ENCODE measurements at places on chromosomes 4 and X.

GRCh38 chrX:137151403-137151802 lies 117.6 kb upstream of the GPR101 start:
- no peak for DNase-seq

GRCh38 chr4:47972181-47972580 lies 44.3 kb downstream of the CNGA1 start:
- DNase-seq: no peak

GRCh38 chr4:127523369-127523768 lies 109.4 kb upstream of the INTU start:
- no peak for DNase-seq

DNA sequence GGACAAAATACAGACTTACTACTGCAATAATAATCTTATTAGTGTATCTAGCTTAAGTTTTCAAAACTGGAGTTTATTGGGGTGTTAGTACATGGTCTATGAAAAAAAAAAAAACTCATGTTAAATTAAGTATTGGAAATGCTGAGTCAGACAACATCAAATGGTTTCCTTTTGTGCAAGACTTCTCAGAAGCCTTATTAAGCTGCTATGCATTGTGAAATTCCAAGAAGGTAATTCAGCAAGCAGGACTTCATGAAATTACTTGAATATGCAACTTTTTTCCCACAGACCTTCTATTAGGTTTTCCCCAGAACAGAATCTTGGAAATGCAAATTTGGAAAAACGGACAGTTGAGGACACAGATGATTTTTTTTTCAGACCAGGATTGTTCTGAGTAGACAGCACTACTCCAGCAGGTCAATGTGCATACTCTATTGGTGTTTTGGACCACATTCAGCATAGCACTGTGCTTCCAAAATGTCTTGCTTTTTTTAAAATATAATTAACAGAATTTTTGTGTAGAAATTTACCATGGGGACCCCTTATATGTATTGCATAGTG lies 568.8 kb upstream of the TENM3 start:
- no peak for DNase-seq

DNA sequence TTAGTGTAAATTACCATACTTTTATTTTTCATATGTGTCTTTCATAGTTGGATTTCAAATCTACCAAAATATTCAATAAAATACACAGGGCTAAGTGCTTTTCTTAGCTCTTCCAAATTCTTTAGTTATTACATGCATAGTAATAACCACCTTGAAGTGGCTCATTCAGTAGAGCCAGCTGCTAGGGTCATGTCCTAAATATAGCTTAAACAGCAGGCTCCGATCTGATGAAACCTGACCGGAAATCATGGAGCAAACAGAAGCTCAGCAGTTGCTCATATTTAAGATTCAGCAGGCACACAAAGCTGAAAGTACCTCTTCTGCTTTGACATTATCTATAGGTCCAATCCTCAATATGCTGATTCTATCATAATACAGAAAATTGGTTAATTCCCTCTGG lies 1470.4 kb downstream of the ADGRL3 start:
- DNase-seq: no peak

DNA sequence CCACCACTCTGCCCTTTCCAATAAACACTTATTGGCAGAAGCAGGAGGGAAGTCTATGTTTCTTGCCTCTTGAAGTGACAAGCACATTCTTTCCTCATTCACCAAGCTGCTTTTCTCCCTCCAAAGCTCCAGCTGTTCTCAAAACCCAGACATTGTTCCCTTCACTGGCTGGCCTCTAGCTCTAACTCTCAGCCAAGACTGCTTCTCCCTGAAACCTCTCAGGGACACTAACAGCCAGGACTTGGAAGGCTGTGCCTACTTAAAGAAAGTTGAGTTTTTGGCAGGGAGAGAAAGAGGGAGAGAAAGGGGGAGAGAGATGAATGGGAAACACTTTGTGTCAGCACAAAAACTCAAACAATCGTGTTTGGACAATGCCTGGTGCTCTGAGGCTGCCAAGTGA lies 99.5 kb downstream of the COX18 start:
- peak; percentile 15 for DNase-seq

DNA sequence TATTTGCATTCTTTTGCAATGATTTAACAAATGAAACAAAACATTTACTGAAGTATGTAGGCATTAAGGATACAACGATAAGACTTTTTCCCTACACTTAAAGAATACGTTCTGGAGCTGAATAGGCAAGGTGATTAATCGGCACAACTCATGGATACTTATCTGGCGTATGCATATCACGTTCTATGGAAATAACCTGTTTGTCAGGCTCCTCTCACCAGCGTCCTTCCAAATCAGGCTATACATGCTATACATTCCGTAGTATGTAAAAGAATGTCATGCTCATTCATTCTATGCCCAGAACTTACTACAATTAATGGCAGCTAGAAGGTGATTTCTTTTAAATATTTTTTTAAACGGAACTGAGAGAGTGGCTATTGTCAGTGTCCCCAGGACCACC lies 25.6 kb upstream of the TCEANC start:
- no peak for DNase-seq

- DNase-seq: no peak
These were observed 73.8 kb downstream of the KDM6A start for GRCh38 chrX:44946771-44947170.

DNA sequence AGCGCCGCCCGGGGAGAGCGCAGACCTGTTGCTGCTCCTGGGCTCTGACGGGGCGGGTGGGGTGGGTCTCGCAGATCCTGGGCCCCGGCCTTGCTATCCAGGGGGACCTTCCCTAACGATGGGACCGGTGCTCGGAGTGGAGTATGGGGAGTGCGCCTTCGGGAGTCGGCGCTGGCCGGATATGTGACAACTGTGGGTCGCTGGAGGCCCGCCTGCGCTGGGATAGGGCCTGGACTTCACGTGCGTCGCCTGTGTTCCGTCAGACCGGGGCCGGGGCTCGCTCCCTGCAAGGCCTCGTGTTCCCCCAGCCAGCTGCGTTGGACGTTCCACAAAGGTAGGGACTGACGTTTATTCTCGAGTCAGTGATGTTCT lies 1.3 kb downstream of the TBL1X start:
- DNase-seq: peak; percentile 42

DNA sequence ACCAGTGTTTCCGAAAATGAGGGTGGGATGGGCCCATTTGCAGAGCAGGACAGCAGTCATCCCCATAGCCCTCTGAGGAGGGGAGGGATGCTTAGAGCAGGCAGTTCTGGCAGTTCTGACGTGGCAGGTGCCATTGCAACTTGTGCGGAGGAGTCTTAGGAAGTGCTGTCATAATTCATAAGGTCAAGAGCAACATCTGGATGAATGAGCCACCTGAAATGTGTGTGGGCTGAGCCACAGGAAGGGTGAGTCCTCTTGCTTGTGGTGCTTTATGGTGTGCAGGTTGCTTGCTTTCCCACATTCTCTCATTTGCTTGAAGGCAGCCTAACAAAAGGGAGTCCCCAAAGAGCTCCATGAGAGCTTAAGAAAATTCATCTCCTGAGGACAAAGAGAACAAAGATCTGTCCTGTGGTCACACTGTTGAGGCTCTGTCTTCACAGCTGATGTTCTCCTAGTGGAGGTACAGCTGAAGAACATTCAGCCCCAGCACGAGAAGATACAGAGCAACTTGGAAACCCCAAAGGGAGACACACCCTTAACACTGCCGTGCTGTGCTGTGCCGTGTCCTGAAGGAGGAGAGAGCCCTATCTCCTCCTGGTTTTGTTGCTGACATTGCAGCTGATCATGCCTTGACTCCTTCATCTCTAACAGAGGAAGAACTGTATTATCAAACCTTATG lies 60.3 kb downstream of the DLG3 start:
- no peak for DNase-seq

DNA sequence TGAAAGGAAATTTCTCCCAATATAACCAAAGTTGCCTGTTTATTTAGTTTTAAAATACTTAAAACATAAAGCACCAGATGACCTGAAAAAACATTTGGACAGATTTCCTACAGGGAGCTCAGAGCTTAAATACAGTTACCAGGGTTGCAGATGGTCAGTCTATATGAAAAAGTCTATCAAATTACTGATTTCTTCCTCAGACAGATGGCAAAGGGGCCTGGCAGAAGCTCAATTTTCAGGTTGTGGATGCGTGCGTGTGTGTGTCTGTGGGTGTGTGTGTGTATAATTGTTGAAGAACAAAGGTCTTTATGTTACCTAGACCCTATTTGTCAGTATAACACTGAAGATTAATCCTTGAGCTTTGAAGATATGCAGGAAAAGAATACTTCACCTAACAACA lies 169.4 kb downstream of the MAD2L1 start:
- DNase-seq: no peak

- DNase-seq: no peak
These were observed 42.9 kb upstream of the PROM1 start for GRCh38 chr4:16126714-16127113.

GRCh38 chr4:40178672-40179071 lies 18.2 kb upstream of the RHOH start:
- no peak for DNase-seq

- no peak for DNase-seq
These were observed 320.8 kb downstream of the ADAM29 start for GRCh38 chr4:175238827-175239517.

- no peak for DNase-seq
These were observed 26.9 kb downstream of the IGSF1 start for GRCh38 chrX:131262200-131262599.

- peak; percentile 21 for DNase-seq
These were observed 374.7 kb downstream of the ANKRD50 start for GRCh38 chr4:124337874-124338273.

- DNase-seq: no peak
These were observed 3.6 kb upstream of the LEF1 start for GRCh38 chr4:108172231-108172752.

- DNase-seq: no peak
These were observed 127.8 kb downstream of the DDX53 start for GRCh38 chrX:23127586-23127985.

GRCh38 chr4:144646523-144647094 lies 653 bp downstream of the HHIP start:
- peak; percentile 50 for DNase-seq

DNA sequence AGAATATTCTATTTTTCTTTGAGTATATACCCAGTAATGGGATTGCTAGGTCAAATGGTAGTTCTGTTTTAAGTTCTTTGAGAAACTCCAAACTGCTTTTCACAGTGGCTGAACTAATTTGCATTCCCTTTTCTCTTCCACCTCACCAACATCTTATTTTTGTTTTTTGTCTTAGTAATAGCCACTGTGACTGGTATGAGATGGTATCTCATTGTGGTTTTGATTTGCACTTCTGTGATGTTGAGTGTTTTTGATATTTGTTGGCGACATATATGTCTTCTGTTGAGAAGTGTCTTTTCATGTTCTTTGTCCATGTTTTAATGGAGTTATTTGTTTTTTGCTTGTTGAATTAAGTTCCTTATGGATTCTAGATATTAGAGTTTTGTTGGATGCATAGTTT lies 24.4 kb downstream of the AIMP1 start:
- no peak for DNase-seq

- DNase-seq: no peak
These were observed 44.1 kb upstream of the SPANXD start for GRCh38 chrX:141742666-141743065.

- DNase-seq: no peak
These were observed 33.0 kb downstream of the SNCA start for GRCh38 chr4:89803915-89804314.

DNA sequence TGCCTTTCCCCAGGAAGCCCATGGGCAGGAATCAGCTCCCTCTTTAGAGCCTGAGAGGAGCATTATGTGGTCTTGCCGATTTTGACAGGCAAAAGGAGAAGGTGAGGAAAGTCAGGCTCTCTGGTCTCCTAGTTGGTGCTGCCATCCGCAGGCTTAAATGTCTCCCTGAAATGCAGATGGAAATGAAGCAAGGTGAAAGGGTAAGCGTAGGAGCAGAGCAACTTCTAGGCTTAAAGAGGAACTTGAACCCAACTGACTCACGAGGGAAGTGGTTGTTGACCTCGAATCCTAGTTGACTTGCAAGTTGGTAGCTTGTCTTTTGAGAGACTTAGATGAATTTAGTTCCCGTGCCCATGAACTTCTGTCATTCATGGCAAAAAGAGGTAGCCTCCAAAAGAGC lies 205.9 kb downstream of the PTTG2 start:
- no peak for DNase-seq

GRCh38 chrX:7062276-7062675 lies 85.2 kb upstream of the STS start:
- DNase-seq: no peak

DNA sequence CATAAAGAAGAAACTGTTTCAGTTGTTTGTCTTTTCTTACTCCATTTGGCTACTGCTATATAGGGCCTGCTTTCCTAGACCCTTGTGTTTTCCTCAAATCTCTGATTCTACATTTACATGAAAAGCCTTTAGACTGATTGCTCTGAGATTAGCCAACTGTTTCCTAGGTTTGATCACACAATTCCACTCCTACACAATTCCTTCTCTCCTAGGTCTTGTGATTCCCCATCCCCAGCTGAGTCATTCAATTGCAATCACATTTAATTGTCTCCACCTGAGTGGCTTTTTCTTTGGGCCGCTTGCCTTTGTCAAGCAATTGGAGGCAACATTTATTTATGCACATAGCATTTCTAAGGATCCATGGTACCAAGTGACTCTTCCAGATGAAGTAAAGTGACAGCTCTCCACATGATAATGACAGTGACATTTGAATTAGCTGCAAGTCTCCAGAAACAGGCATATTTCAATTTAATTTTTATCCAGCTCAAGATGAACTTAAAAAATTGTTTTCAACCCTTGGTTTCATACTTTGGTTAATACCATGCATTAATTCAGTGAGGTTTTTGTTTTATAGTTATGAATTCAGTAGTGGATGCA lies 35.8 kb downstream of the ATXN3L start:
- peak; percentile 40 for DNase-seq

GRCh38 chr4:123617791-123618190 lies 221.2 kb downstream of the SPRY1 start:
- DNase-seq: no peak

DNA sequence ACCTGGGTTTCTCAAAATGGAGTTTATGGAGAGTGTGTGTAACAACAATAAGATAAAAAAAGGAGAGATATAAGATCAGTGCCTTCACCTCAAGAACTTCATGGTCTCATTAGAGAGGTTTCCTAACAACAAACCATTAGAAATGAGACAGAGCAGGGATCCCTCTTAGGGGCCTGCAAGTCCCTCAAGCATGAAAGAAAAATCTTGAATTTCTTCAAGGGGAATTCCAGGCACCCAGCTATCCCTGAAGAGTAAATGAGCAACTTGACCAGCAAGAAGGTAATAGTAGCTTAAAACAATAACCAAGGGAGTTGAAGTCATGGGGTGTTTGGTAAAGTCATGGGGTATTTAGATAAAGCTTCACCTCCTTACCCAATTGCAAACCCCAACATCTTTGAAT lies 49.7 kb upstream of the TLR3 start:
- no peak for DNase-seq

- DNase-seq: peak; percentile 27
These were observed 82.3 kb downstream of the PRSS12 start for GRCh38 chr4:118270492-118270891.

DNA sequence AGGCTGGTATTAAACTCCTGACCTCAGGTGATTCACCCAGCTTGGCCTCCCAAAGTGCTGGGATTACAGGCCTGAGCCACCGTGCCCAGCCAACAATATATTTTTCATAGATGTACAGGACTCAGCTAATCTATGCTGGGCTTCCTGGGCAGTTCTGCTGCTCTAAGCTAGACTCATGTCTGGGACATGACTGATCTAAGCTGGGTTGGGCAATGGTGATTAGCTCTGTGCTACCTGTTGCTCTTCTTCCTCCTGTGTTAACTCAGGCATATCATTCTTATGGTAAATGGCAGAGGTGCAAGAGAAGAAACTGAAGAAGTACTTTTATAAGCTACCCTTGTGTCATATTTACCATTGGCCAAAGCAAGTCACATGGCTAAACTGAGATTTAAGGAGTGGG lies 11.4 kb upstream of the SUPT20HL2 start:
- DNase-seq: no peak

GRCh38 chr4:116058129-116058528 lies 944.7 kb upstream of the NDST4 start:
- DNase-seq: no peak

Measured in AG20443 (cell line).